DMS 273 treated with DMSO at 0.1 percent for 48 hours (cell line): ENCODE measurements at places on chromosomes 11 and 22.

- DNase-seq = no peak
Measured at GRCh38 chr11:75654314-75654713, 14.5 kb downstream of the MAP6 start.

DNA sequence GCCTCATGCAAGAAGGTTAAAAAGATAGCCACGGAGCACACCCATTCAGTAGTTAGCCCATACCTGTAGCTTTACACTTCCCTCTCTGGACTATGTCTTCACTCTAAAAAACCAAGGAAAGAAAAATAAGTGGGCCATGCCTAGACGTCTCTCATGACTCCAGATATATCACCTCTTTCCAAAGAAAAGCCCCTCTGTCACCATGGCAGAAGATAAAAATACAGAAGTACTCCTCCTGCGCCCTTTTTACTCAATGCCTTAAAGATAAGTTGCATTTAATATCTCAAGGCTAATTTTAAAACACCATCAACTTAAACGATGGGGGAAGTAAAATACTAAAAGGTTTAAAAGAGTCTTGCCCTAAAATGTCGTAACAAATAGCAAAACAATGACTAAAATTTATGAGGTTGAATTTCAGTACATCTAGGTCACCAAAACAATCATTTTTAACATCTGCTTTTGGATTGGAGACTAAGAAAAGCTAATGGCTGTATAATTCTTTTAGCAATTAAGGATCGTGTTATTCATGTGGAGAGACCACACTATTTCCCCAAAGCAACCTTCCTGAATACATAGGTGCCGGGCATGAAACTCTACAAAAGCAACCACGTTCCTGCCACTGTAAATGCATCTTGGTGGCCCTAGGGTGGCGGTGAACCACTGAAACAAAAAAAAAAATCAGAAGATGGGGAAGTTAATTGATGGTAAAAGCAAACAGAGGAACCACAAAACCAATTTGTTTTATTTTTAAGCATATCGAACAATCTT is 46.0 kb downstream of the CELF1 start:
- no peak for DNase-seq

DNA sequence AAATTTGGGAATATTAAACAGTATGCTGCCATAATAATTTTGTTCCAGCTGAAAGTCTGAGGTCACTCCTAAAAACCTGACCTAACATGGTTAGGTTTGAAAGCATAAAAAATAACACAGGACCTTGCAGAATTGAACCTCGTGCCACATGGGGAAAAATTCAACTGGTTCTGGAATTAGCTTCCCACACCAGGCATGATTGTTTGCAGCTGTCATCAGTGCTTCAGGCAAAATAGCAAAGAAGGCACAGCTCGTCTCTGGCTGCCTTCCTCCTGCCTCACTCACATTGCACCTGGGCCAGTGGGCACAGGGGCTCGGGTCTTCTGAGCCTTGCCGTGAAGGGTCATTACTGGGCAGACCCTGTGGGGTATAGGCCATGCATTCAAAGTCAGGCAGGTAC is 153.8 kb upstream of the ARHGAP20 start:
- no peak for DNase-seq

- DNase-seq = no peak
Measured at GRCh38 chr11:17173332-17173731, 34.5 kb downstream of the PIK3C2A start.

- DNase-seq = no peak
Measured at GRCh38 chr11:111026241-111026640, 219.3 kb upstream of the POU2AF2 start.

- no peak for DNase-seq
Measured at GRCh38 chr11:131638889-131639288, 268.5 kb downstream of the NTM start.

- DNase-seq = peak; percentile 38
Measured at GRCh38 chr11:65817835-65818680, 15.7 kb upstream of the SNX32 start.

DNA sequence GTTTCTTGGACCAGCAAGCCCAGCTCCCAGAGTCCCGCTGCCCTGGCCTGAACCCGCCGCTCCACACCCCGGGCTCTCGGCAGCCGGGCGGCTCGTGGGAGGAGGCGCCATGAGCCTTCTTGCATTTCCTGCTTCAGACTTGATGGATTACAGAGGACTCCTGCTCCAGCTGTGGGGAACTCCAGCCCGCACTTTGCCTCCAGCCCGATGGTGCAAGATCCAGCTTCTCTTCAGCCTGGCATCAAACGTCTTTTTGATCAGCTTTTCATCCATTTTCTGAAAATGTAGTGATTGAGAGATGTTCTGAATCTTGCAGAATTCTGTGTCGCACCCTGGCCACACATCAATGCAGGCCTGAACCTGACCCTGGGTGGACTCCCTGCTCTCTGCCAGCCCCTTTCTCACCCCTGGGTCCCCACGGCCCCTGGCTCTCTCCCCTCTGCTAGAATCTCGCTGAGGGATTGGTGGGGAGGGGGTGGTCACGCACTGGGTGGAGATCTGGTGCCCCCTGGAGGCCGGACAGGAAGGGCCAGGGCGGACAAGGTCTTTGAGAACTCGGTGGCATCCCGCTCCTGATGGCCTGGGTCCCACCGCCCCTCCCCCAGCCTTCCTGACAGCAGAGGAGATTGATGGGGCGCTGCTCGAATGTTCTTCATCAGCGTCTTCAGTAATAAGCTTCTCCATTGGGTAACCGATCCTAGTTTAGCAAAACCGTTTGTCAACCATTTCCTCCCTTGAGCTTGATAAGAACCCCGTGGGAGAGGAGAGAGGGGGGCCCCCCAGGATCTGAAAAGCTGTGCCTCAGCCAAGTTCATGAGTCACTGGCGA is 12.1 kb upstream of the NFAM1 start:
- peak; percentile 27 for DNase-seq

DNA sequence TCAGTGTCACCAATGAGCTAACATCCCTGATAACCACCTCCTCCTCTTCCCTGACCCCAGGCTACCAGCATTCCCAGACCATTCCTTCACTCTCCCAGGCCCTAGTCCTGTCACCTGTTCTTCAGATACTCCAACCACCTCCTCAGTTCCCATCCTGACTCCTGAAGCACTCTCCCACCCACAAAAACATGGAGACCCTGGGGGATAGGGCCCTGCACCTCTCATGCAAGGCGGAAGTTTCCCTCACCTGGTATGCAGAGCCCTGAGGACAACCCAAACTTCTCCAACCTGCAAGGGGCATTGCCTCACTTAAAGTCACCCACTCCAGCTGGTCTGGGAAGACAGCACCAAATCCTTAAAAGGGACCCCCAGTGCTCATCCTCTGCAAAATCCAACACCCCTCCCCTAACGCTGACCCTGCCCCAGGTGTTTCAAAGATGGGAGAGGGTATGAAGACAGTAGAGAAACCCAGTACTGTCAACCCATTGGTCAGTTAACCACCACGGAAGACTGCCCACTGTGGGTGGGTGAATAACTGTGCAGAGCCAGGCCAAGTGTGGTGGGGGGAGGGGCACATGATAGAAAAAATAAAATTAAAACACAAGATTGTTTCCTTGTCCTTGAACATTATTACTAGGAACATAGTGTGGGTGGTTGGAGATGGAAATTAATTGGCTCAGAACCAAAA is 1.4 kb downstream of the TNKS1BP1 start:
- no peak for DNase-seq

GRCh38 chr11:34075178-34075820 is 23.8 kb downstream of the CAPRIN1 start:
- DNase-seq = no peak

DNA sequence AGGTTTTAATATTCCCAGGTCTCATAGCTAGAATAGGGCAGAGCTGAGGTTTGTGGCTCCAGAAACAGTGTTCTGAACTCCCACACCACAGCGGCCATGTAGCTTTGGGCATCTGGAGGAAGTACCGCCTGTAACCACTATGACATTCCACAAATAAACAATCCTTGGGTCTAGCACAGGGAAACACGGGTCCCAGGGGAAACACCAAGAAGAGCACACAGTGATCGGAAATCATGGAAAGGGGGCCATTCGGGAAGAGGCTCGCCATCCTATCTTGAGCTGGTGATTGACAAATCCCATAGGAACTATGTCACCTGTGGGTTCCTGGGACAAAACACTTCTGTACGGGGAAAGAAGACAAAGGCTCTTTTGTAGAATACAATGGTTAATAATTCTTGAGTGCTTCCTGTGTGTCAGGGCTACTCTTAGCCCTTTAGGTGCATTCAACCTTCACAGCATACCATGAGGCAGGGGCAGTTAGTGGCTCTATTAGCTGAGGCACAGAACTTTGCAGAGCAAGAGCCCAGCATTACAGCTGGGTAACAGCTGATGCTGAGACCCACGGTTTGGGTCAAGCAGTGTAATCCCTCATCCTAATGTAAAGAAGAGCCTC is 514.2 kb downstream of the NTM start:
- DNase-seq = no peak

GRCh38 chr22:30964858-30965257 is 3.7 kb downstream of the MORC2 start:
- no peak for DNase-seq

- DNase-seq = no peak
Measured at GRCh38 chr11:13304655-13305335, 27.2 kb downstream of the BMAL1 start.

GRCh38 chr22:19625331-19626041 is 88.8 kb upstream of the SEPTIN5 start:
- DNase-seq = no peak

GRCh38 chr11:81192516-81192915 is 1541.1 kb downstream of the FAM181B start:
- DNase-seq = no peak

DNA sequence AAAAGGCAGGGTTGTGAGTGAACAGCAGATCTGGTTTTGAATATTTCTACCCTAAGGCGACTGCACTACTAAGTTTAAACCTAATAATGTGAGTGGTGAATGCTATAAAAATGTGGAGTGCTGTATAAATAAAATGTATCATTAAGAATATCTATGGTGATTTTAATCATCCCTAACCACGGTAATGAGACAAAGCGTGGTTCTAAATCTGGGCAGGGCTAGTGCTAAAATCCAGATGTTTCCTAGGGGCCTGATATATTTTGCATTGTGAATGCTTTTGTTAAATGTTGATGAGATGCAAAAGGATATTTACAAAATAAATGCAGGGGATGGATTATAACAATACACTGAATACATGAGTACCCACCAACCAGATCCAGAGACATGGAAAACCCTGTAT is 58.1 kb downstream of the TSPAN18 start:
- DNase-seq = no peak

DNA sequence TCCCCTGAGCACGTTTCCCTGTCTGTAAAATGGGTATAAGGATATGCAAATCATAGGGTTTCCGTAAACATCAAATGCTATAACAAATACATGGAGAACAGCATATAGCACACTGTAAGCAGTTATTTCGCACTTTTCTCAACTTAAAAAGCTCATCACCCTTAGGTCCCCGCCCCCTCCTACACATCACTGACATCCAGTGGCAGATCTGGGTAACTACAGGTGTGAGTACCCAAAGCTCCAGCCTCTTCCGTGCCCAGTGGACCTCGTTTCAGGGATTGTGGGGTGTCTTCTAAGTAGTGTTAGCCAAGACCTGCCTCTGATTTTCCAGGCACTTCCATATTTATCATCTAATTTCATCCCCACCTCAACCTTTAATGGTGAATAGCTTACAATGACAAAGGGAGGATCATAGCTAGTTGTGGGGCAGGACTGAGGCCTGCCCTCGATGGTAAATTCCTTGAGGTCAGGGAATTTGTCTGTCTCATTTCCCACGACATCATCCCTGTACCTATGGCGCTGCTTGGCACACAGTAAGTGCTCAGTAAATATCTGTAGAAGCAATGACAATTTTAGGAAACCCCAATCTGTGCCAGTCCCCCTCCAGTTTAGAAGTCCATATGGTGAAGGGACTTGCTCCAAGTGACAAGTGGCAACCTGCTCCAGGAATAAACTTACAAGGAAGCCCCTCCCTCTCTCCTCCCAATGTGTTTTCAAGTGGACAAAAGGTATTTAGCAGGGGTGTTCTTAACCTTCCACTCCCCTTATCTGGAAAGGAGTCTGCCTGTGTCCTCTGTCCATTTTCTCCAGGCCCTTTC is 340.5 kb downstream of the TENM4 start:
- DNase-seq = peak; percentile 1

DNA sequence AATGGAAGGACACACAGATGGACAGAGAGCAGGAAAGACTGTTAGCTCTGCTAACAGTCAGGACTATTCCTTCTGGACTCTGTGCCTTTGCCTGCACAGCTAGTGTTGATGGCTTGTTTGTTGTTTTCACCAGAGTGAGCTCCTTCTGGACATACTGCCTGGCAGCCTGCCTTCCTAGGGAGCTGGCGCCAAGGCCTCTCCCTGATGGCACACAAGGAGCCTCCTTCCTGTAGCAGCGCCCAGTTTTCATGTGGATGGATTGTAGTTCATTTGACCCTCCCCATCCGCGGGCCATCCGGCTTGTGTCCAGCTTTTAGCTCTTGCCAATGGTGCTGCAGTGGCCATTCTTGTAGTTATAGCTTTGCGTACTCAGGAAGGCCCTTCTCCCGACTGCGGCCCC is 16.6 kb upstream of the BCR start:
- peak; percentile 28 for DNase-seq

DNA sequence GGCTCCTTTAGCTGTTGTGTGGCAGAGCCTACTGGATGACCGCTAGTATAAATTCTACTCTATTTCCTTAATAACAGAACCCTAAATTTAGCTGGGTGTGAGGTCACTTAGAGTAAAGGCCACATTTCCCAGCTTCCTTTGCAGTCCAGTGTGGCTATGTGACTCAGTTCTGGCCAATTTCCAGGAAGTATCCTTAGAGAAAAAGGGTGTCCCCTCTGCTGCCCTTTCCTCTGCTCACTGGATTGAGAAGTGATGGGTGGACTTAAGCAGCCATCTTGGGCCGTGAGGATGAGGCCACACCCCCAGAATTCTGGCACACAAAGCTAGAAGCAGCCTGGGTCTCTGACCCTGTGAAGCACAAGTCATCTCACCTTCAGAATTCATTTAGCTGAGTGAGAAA is 11.7 kb upstream of the RASD2 start:
- no peak for DNase-seq

DNA sequence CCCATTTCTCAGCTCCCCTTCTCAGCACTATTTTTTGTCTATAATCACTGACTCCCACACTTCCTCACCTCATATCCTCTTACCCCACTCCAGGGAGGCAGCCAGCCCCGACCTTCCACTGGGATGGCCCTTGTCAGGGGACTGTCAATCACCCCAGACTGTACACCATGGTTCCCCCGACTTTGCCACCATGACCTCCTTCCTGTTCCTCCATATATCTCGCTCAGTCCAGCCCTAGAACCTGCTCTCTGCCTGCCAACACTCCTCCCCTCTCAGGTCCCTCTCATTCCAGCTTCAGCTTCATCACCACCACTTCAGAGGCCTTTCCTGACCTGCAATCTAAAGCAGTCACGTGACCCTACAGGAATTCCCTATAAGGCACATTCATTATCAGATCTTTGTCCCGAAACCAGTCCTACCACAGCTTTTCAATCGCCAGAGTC is 16.5 kb downstream of the PRPF19 start:
- no peak for DNase-seq
